ENCODE measurements at places on chromosomes 3 and 15. TPM values are rescaled to one million over a fixed set of nuclear protein-coding genes. Genes with fewer than 3 reads are reported as not detected.

The MINAR1 gene
- total RNA-seq, result 0.32 TPM

The WDR93 gene
- total RNA-seq, result 0.49 TPM

The NLGN1 gene
- 8.8 TPM for total RNA-seq

The BTBD1 gene
- 48.6 TPM for total RNA-seq

The C3orf22 gene
- total RNA-seq, result not detected

The EBLN2 gene
- total RNA-seq, result 3.0 TPM

The HDC gene
- total RNA-seq, result 11.7 TPM

The FSIP1 gene
- 0.81 TPM for total RNA-seq

The ITIH4 gene
- 10.2 TPM for total RNA-seq

The KIF15 gene
- total RNA-seq, result 1.7 TPM

The TIGIT gene
- 0.40 TPM for total RNA-seq

The DNAH12 gene
- 0.52 TPM for total RNA-seq

The IQGAP1 gene
- 159 TPM for total RNA-seq

Data from mucosa of gallbladder (tissue), 1 donor.